Memory B cell (primary cell): ENCODE measurements at places on chromosomes 6 and 20.

DNA sequence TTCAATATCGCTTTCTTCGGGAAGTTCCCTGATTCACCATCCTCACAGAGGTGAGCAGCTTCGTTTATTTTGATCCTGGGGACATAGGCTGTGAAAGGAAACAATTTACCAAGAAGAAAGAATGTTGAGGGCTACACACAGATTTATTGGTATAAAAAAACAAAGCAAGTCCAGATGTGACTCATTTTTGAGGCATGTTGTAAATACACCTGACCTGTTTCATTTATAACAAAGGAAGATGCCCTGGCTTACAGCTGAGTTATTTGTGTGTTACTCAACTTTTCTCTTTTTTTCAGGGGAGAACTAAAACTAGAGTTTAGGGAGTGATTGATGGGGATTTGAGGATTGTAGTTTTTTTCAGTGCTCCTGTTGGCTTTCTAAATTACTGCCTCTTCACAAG is 489.5 kb downstream of the CBLN4 start:
- H3K27ac ChIP-seq, result no peak overlapping the region
- H3K4me3 ChIP-seq, result no peak overlapping the region
- H3K27me3 ChIP-seq, result no peaks in the 10 kb centered on the region
- no peak for DNase-seq
- no peaks in the 10 kb centered on the region for H3K4me1 ChIP-seq

- no peak overlapping the region for H3K4me3 ChIP-seq
- H3K27me3 ChIP-seq, result peaks cover 19% of the 10 kb centered on the region
- no peak for DNase-seq
- no peak overlapping the region for H3K27ac ChIP-seq
- no peaks in the 10 kb centered on the region for H3K36me3 ChIP-seq
Observed at GRCh38 chr20:17543531-17544131, 12.5 kb upstream of the BFSP1 start.

DNA sequence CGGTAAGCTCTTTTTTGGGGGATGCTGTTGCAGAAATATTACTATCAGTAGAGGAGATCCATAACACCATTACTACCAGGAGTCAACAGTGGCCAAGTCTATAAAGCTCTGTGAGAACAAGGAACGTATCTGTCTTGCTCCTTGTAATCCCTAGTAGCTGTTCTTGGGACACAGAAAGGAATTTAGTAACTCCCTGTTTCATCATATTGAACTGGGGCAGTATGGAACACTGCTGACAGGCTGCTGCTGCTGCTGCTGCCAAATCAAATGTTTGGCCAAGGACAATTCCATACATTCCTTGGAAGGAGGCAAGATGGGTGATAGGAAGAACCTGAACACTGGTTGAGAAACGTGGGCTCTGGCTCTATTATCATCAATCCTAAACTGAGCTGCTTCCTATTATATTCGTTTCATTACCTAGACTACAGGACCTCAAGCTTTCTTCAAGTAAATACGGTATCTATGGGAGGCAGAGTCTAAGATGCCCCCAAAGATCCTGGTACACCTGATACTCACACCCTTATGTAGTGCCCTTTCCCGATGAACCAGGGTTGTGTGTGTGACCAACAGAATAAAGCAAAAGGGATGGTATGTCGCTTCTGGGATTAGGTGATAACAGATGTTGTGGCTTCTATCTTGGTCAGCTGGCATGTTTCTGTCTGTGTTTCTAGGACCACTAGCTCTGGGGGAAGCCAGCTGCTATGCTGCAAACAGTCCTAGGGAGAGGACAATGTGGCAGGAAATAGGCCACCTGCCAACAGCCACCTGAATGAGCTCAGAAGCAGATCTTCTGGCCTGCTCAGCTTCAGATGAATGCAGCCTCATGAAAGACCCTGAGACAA is 39.5 kb downstream of the ELOVL5 start:
- no peaks in the 10 kb centered on the region for H3K27me3 ChIP-seq
- H3K36me3 ChIP-seq, result peaks cover 13% of the 10 kb centered on the region
- peak overlapping the region; percentile 96 for H3K27ac ChIP-seq
- peak overlapping the region; percentile 67 for H3K4me3 ChIP-seq
- no peak for DNase-seq

GRCh38 chr20:61976644-61977418 is 88.8 kb downstream of the TAF4 start:
- H3K4me1 ChIP-seq, result peaks cover 6% of the 10 kb centered on the region
- no peaks in the 10 kb centered on the region for H3K27me3 ChIP-seq
- H3K36me3 ChIP-seq, result peaks cover 25% of the 10 kb centered on the region

DNA sequence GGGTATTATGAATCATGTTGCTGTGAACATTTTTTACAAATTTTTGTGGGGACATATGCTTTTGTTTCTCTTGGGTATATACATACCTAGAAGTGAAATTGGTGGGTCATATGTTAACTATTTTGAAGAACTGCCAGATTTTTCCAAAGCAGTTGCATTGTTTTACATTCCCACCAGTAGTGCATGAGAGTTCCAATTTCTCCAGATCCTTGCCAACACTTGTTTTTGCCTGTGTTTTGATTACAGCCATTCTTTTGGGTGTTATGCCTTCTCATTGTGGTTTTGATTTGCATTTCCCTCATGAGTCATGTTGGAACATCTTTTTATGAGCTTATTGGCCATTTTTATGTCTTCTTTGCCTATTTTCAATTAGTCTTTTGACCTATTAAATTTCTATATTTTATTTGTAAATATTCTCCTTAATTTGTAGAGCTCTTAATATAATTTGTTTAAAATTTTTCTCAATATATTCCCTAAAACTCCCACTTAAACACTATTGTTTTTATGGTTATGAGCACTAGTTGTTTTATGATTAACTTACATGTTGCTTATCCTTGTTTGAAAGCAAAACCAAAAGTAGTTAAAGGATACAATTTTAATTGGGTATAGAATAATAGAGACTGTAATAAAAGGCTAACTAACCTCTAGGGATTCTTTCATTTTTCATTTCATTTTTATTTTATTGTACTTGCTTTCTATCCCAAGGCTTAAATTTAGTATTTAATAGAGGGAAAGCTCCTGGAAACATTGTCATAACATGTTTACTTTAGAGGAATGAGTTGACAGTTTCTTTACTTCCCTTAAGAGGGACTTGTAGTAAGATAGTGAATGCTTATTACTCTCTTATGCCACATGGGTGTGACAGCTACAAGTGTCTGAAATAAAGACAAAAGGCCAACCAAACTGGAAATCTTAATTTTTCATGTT is 5.5 kb downstream of the UBR2 start:
- no peak overlapping the region for H3K27ac ChIP-seq
- peaks cover 7% of the 10 kb centered on the region for H3K36me3 ChIP-seq
- H3K4me1 ChIP-seq, result peaks cover 22% of the 10 kb centered on the region
- DNase-seq, result no peak
- no peaks in the 10 kb centered on the region for H3K27me3 ChIP-seq
- H3K4me3 ChIP-seq, result no peak overlapping the region

DNA sequence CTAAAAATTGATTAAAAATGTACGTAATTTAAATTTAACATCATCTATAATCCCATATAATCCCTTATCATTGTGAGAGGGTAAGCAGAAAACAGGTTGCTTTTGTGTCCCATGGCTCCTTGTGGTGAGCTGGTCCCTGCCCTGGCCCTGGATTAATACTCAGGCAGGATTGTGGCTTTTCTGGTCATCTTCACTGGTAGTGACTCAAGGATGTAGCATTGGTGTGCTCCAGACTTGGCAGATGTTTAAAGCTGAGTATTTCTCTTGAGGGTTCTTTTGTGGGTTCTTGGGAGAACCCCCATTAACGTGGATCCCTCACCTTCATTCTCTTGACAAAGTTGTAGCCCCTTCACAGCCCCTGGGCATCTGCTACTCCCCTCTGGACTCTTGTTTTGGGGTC is 39.3 kb downstream of the SNRNP48 start:
- peaks cover 6% of the 10 kb centered on the region for H3K27me3 ChIP-seq
- no peaks in the 10 kb centered on the region for H3K36me3 ChIP-seq
- H3K27ac ChIP-seq, result no peak overlapping the region
- H3K4me1 ChIP-seq, result no peaks in the 10 kb centered on the region
- H3K4me3 ChIP-seq, result no peak overlapping the region
- no peak for DNase-seq

DNA sequence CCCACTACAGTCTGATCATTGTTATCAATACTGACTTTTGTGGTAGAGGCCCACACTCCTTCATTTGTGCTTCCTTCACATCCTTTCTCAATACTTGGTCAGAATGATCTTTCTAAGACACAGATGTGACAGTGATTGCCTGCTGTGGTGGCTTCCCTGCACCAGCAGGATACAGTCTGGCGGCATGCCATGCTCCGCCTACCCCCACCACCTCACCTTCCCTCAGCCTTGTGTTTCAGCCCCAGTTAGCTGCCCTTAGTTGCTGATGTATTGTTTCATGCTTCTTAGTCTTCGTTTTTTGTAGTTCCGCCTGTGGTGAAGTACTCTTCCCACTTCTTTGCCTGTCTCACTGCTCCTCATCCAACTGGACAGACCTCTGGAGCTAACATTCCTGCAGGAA is 10.9 kb downstream of the LRRC1 start:
- no peak overlapping the region for H3K4me3 ChIP-seq
- H3K27me3 ChIP-seq, result no peaks in the 10 kb centered on the region
- peaks cover 9% of the 10 kb centered on the region for H3K36me3 ChIP-seq

DNA sequence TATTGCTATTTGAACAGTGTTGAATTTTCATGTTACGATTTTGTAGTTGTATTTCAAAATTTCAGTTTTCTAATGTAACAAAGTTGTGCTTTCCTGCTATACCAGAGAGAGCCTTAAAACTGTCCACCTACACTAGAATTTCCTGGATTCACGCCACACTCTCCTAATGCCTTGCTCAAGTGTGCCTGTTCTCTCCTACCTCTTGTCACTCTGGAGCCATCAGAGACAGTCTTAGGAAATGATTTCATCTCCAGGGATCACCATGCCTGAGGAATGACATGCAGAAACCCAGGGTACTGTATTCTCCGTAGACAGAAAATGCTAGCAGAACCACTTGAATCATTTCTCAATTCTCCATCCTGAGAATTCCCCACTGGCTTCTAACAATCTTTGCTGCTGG is 667.6 kb downstream of the KIF16B start:
- H3K4me3 ChIP-seq, result no peak overlapping the region
- H3K36me3 ChIP-seq, result peaks cover 2% of the 10 kb centered on the region
- DNase-seq, result no peak
- H3K4me1 ChIP-seq, result peaks cover 3% of the 10 kb centered on the region

DNA sequence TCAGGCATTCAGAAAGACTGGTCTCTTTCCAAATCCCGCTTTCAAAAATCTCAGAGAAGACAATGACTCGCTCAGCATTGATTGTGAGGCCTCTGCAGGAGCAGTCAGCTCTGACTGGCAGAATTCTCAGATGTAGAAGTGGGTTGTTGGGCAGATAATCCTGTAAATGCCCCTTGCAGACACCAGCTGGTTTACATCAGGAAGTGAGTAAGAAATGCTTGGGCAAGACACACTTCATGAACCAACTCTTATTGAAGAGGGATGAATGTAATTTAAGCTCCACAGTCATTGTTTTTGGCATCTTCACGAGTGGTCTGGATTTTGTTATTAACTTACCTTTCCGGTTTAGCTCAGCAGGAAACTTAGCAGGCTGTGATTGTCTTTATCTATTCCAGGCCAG is 166.6 kb downstream of the PLCB4 start:
- H3K27me3 ChIP-seq, result no peaks in the 10 kb centered on the region
- no peaks in the 10 kb centered on the region for H3K4me1 ChIP-seq
- H3K27ac ChIP-seq, result no peak overlapping the region
- H3K36me3 ChIP-seq, result no peaks in the 10 kb centered on the region

GRCh38 chr20:47708953-47709833 is 76.1 kb downstream of the SULF2 start:
- no peak overlapping the region for H3K4me3 ChIP-seq
- no peaks in the 10 kb centered on the region for H3K36me3 ChIP-seq
- no peak overlapping the region for H3K27ac ChIP-seq
- DNase-seq, result no peak
- H3K4me1 ChIP-seq, result peaks cover 14% of the 10 kb centered on the region

GRCh38 chr20:5731753-5732366 is 18.3 kb upstream of the SHLD1 start:
- no peak overlapping the region for H3K4me3 ChIP-seq
- peaks cover 9% of the 10 kb centered on the region for H3K4me1 ChIP-seq
- peaks cover 38% of the 10 kb centered on the region for H3K27me3 ChIP-seq
- DNase-seq, result no peak
- H3K36me3 ChIP-seq, result no peaks in the 10 kb centered on the region

DNA sequence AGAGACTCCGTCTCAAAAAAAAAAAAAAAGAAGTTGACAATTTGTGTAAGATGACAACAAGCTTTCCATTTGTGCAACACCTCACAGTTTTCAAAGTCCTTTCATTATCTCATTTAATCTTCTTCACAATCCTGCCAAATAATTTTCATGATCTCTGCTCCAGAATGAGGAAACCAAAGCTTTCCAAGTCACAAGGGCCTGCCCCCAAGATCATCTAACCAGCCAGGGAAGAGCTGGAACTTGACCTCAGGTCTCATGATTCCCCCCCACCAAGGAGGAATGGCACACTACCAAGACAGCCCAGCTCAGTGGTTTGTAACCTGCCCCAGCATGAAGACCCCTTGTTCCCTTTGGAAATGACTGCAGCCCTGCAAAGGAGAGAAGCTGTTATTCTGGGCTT is 74.0 kb upstream of the PIM1 start:
- no peaks in the 10 kb centered on the region for H3K36me3 ChIP-seq
- no peaks in the 10 kb centered on the region for H3K27me3 ChIP-seq
- H3K27ac ChIP-seq, result no peak overlapping the region
- no peak overlapping the region for H3K4me3 ChIP-seq

- H3K27ac ChIP-seq, result no peak overlapping the region
- H3K36me3 ChIP-seq, result no peaks in the 10 kb centered on the region
- no peak overlapping the region for H3K4me3 ChIP-seq
- DNase-seq, result no peak
- no peaks in the 10 kb centered on the region for H3K27me3 ChIP-seq
Observed at GRCh38 chr6:119661628-119662027, 312.1 kb upstream of the MAN1A1 start.

DNA sequence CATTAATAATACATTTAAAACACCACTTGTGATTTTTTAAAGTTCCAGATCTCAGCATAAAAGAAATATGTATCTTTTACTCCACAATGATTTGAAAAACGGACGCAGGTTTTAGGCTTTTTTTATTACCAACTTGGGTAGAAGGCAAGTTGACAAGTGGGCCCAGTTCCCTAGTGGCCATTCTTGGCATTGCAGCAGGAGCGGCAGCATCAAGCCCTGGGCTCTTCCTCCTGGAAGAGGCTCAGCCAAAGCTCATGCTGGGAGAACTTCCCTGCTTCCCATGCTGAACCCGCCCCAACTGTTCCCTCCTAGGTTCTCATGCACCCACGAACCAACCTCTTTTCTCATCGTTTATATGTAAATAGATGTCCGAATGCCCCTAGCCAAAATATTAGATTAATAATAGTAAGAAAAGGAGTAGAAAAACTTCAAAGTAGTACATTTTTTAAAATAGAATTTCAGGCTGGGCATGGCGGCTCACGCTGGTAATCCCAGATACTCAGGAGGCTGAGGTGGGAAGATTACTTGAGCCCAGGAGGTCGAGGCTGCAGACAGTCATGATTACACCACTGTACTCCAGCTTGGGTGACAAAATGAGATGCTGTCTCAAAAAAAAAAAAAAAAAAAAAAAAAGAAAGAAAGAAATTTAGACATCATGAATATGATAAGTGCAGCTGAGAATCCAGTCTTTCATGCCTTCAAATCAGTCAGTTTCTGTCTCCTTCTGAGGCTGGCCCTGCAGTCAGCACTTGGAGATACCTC is 18.2 kb upstream of the MYB start:
- DNase-seq, result peak; percentile 45
- peaks cover 16% of the 10 kb centered on the region for H3K27me3 ChIP-seq
- peak overlapping the region; percentile 2 for H3K4me3 ChIP-seq
- H3K27ac ChIP-seq, result no peak overlapping the region
- H3K36me3 ChIP-seq, result no peaks in the 10 kb centered on the region
- H3K4me1 ChIP-seq, result peaks cover 5% of the 10 kb centered on the region
